Vagina (tissue), 2 donors: ENCODE measurements at places on chromosomes 2 and 18. TPM values are rescaled to one million over a fixed set of nuclear protein-coding genes. Genes with fewer than 3 reads are reported as not detected.

GRCh38 chr2:133502678-133503077 is 65.6 kb downstream of the NCKAP5 start:
- no peak for DNase-seq

GRCh38 chr2:24889221-24889620 is 30.8 kb downstream of the ADCY3 start:
- peak; percentile 28 for DNase-seq

DNA sequence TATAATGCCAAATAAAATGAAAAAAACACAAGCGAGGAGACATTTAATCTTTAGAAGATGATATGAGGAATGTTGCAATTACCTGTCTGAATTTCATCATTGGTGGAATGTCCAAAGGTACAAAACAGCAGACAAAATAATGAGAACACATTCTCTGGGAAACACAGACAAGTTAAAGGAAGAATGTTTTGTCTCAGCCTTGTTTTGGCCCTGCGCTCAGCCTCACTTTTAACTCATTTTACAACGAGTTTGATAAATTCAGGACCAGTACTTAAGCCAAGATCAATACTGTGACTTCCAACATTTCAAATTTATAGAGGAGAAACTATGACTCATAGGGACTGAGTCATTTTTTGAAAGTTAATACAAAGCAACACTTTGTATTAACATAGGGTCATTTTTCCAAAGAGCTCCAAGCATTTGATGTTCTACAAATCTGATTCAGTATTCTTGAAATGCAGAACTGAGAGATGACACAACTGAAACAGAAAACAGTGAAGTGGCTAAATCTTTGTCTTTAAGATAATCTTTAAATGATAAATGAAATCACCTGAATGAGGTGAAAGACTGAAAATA is 833.2 kb upstream of the CHAC2 start:
- DNase-seq, result no peak

DNA sequence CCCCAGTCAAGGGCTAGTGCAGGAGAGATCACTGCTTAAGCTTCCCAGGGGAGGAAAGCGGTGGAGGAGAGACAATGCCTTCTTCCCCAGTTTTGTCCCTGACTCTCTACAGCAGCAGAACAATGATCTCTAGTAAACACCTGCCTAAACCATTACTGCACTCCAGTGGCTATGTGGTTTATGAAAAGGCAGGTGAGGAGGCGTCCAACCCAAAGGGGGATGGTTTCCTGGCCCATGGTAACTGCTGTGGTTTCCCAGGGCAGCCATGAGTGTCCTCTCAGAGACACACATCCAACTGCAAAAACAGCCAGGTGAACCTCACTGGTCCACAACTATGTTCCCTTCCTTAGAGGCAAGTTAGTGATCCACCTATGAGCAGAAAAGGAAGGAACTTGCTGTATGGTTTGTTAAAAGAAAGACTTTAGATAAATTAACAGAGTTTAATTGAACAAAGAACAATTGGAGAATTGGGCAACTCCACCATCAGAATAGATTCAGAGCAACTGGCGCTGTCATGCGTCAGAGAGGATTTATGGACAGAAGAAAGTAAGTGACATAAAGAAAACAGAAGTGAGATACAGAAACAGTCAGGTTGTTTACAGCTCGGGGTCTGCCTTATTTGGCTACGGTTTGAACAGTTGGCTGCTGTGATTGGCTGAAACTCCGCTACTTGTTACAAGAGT is 4.8 kb upstream of the TTC39C start:
- no peak for DNase-seq

DNA sequence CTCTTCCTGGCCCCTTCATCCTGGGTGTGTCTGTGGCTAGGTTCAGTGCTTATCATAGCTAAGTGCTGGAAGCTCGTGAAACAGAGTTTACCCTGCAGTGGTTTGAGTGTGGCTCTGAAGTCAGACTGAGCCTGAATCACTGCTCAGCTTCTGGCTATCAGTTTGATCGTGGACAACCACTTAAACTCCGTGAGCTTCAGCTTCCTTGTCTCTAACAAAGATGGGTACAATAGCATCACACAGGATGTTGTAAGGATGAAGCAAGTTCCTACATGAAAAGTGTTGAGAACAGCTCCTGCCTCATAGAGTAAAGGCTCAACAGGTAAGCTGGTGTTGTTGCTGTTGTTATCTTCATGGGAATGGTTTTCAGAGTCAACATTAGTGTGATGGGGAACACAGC is 210.3 kb downstream of the CLIP4 start:
- DNase-seq, result no peak

Gene AQP12A
- total RNA-seq, result not detected

- DNase-seq, result no peak
Observed at GRCh38 chr2:109438146-109438545, 175.6 kb downstream of the SEPTIN10 start.

Gene CPO
- not detected for total RNA-seq

- DNase-seq, result no peak
Observed at GRCh38 chr2:228615496-228615895, 434.0 kb upstream of the SPHKAP start.

- DNase-seq, result no peak
Observed at GRCh38 chr18:11880586-11881304, 27.4 kb downstream of the MPPE1 start.
